ENCODE measurements at places on chromosomes 6 and 20.

GRCh38 chr20:9374480-9374879 is 139.9 kb upstream of the LAMP5 start:
- DNase-seq, result peak; percentile 23

DNA sequence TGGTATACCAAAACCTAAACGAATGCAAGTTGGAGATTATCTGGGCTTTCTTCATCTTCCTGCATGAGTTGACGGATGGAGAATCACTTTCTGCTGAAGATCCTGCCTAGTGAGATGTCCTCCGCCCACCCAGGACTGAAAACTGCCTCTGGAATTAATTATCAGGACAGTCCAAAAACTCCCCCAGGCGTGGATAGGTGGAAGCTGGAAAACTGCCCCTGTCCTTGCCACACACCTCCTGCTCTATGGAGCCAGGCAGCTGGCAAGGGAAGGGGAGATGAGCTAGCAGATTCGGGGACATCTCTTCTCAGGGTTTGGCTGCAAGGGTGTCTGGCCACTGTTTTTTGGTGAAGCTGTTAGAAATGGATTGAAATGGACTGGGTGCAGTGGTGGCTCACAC is 89.3 kb upstream of the ZNFX1 start:
- no peak for DNase-seq

- peak; percentile 80 for DNase-seq
Measured at GRCh38 chr6:53432318-53433161, 83.8 kb upstream of the ELOVL5 start.

DNA sequence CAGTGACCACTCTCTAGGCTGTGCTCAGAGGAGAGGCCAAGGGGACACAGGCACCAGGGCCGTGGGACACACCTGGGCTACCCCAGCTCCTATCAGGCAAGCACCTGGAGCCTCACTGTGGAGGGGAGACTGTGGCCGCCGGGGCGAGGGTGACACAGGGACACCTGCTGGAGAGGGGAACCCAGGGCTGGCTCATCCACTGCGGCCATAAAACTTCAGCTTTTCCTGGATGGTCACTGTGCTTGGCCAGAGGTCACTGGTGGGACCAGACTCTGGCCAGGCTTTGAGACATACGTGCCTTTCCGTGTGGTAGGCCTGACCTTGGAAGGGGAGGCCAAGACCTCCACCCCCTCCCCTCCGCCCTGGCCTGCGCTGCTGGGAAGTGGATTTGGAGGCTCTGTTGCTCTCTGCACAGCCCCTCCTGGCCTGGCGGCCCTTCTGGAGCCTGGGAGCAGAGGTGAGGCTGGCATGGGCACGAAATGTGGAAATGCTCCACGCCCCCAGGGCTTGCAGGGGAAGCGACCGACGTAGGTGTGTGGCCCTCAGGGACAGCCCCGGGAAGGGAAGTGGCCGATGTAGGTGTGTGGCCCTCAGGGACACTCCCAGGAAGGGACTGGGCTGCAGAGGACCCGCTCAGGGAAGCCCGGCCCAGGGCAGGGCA is 42.9 kb upstream of the BHLHE23 start:
- DNase-seq, result no peak

GRCh38 chr20:38485041-38485440 is 12.4 kb downstream of the RALGAPB start:
- no peak for DNase-seq

GRCh38 chr20:21155268-21155667 is 29.4 kb downstream of the KIZ start:
- no peak for DNase-seq

DNA sequence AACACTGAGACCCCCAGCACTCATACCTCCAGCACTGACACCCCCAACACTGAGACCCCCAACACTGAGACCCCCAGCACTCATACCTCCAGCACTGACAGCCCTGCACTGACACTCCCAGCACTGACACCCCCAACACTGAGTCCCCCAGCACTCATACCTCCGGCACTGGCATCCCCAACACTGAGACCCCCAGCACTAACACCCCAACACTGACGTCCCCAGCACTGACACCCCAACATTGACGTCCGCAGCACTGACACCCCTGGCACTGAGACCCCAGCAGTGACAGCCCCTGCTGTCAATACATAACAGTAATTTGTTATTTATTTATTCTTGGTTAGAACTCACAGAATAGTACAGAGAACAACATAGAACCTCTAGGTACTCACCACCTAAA is 58.0 kb downstream of the ERMARD start:
- no peak for DNase-seq

DNA sequence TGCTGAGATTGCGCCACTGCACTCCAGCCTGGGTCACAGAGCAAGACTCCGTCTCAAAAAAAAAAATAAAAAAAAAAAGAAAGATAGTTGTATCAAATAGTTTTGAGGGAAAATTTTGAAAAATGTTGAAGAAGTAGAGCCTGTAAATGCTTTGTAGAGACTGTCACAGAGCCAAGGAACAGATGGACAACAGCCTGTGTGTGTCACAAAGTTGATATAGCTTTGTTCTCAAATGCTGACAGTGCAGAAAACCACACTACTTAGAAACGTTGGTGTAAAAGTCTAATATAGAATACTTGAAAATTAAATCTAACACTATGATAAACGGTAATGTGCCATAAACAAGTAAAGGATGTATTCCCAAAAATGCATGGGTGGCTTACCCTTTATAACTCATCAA is 25.4 kb downstream of the PTK7 start:
- DNase-seq, result no peak

GRCh38 chr6:111791415-111791814 is 81.8 kb downstream of the FYN start:
- peak; percentile 55 for DNase-seq
